ENCODE measurements at places on chromosomes 3 and 15.

DNA sequence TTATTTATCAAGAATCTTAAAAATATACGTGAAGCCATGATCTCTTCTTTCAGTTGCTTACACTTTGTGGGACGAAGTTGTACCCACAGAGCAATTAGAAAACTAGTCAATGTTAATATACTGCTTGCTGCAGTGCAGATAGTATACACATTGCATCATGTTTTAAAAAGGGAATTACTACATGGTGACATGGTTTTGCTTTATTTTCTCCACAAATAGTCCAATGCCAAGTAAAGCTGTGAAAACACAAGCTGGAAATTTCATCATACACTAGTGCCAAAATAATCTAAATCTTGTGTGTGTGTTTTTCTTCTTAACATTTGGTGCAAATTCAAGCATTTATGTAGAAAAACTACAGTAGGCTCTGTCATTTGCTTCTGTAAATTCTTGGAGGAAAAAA is 233.0 kb downstream of the EPHA3 start:
- DNase-seq, result no peak

DNA sequence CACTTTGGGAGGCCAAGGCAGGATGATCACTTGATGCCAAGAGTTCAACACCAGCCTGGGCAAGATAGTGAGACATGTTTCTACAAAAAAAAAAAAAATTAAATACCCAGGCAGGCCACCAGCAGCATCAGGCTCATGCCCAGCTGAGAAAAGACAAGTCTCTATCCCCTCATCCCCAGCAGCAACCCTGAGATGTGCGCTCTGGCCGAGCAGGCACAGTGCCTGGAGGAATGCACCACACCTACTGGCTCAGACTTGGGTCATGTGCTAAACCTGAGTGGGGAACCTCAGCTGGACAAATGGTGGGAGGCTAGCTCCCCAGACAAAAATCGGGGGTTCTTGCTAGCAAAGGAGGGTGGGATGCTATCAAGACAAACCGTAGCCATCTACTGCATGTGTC is 10.2 kb upstream of the CCDC174 start:
- DNase-seq, result no peak

DNA sequence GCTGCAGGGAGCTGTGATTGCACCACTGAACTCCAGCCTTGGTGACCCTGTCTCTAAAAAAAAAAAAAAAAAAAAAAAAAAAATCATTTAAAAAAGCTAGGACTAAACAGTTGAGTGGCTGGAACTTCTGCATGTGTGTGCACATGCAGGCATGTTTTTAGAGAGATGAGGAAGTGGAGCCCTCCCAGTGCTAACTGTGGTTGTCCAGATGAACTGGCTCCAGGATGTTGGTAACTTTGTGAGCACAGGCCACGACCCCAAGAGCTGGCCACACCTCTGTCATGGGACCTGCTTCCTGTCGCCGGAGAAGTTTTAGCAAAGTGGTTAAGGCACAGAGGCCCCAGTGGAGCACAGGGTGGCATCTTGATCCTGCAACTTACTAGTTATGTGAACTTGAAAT is 27.0 kb downstream of the CHCHD6 start:
- no peak for DNase-seq

- no peak for DNase-seq
Observed at GRCh38 chr3:16430717-16431630, 82.5 kb downstream of the RFTN1 start.

DNA sequence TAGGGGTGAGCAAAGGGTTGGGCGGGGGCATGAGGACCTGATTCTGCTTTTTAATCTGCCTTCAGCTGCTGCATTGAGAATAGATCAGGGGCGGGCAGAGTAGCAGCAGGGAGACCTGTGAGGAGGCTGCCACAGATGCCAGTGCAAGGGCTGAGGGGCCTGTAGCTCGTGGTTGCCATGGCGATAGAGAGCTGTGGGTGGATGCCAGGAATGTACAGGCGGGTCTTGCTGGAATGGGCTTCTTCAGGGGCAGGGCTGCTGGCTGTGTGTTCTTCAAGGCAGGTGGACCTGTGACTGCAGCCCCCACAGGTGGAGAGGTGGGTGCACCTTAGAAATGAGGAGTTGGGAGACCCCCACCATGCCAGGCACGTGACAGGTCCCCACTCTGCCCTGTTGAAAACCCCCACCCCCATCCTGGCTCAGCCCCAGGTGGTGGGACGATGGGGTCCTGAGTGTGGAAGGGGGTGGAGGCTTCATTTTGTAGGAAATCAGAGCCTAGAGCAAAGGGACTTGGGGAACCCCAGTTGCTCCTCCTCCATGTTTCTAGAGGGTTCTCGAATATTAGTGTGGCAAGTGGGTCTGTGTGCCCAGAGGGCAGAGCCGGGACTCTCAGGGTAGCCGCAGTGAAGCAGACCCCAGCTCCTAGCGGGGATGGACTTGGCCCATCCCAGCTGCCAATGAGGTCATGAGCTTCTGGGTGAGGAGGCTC is 38.3 kb downstream of the SLC6A6 start:
- no peak for DNase-seq

DNA sequence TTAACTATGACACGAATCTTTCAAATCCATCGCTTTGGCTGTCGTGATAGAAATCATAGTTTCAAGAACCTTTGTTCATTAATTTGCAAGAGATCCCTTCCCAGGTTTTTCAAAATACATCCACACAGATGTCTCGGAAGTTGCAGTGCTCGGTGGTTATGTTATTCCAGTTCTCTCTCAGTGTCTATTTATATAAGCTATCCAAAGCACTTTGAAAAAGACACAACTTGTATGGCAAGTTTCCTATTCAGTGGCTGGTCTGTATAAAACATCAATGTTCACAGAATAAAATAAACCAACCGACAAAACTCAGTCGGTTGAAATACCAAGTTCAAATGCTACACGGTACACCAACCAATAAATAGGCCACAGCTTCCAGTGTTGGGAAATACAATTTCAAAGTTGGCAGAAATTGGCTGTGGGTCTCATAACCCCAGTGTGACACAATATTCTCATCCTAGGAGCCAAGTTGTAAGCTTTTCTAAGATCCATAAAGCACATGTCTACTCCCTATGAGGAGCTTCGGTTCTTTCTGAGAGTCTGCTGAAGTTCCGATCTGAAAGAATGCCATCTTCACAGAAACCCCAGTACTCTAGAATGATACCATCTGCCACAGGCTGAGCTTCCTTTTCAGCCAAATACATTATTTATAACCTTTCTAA is 23.7 kb downstream of the SATB1 start:
- DNase-seq, result no peak

DNA sequence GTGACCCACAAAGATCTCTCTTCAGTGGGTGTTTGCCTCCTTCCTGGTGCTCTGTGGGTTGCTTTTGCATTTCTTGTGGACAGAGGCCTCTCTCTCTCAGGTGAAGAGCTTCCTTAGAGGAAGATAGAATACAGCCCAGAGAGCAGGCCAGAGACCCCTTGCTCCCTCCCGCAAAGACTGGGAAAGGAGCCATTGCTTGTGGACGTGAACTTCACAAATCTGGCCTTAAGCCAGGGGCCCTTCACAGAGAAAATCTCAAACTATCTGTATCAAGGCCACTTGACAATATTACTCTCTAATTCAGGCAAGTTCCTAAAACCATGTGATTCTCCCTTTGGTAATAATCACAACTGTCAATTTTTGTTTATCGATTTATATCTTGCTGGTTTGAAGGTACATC is 30.4 kb upstream of the CLK3 start:
- no peak for DNase-seq

Data from activated CD4-positive, alpha-beta T cell treated with anti-CD3 and anti-CD28 coated beads for 24 hours (primary cell).